Activated CD4-positive, alpha-beta T cell treated with anti-CD3 and anti-CD28 coated beads, Interleukin-2, amount 10 ng/mL, durations not matched to agents 24 days and 14 days (primary cell): ENCODE measurements at places on chromosomes 3 and 15. TPM values are rescaled to one million over a fixed set of nuclear protein-coding genes. Genes with fewer than 3 reads are reported as not detected.

- peak overlapping the region; percentile 74 for H3K4me3 ChIP-seq
- peaks cover 17% of the 10 kb centered on the region for H3K27me3 ChIP-seq
- peaks cover 50% of the 10 kb centered on the region for H3K4me1 ChIP-seq
- peak overlapping the region; percentile 73 for H3K27ac ChIP-seq
- DNase-seq, result no peak
Observed at GRCh38 chr15:67064607-67065530, 533 bp upstream of the SMAD3 start.

GRCh38 chr3:69445024-69445423 is 59.1 kb upstream of the FRMD4B start:
- DNase-seq, result no peak
- no peak overlapping the region for H3K4me3 ChIP-seq
- H3K4me1 ChIP-seq, result peaks cover 10% of the 10 kb centered on the region
- peaks cover 5% of the 10 kb centered on the region for H3K27me3 ChIP-seq
- H3K36me3 ChIP-seq, result no peaks in the 10 kb centered on the region
- H3K27ac ChIP-seq, result no peak overlapping the region

DNA sequence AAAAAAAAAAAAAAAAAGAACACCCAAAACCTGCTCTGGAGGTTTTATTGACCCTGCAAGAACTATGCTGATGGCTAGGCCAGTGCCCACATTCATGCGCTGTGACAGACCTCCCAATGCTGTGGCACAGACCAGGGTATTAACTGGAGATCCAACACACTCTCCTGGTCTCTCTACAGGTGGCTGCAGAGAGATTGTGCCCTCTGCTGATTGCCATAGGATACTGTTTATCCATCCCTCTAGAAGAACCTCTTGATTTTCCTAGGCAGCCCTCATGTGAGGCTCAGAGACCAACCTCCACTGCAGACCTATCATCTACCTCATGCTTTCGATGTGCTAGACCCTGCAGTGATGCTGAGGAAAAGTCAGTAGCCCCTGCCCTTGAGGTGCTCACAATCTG is 125.5 kb upstream of the TRIM42 start:
- no peaks in the 10 kb centered on the region for H3K4me1 ChIP-seq
- DNase-seq, result no peak
- H3K36me3 ChIP-seq, result no peaks in the 10 kb centered on the region
- no peak overlapping the region for H3K27ac ChIP-seq

DNA sequence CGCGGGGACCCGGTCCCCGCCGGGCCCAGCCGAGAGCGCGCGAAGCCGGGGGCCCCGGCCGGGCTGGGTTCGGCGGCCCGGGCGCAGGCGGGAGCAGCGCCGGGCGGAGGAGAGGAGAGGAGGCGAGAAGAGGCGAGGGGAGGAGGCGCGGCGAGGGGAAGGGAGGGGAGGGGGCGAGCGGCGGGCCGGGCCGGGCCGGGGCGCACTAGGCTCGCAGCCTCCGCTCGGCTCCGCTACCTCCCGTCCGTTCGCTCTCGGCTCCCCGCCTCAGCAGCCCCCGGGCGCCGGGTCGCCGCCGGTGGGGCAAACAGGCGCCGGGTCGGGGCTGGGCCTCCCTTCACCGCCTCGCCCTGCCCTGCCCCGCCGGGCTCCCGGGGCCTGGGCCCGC is 351 bp downstream of the INSYN1 start:
- no peak overlapping the region for H3K27ac ChIP-seq
- peaks cover 48% of the 10 kb centered on the region for H3K27me3 ChIP-seq
- H3K36me3 ChIP-seq, result no peaks in the 10 kb centered on the region
- H3K4me3 ChIP-seq, result no peak overlapping the region
- no peaks in the 10 kb centered on the region for H3K4me1 ChIP-seq
- DNase-seq, result no peak

- H3K4me3 ChIP-seq, result no peak overlapping the region
- DNase-seq, result no peak
- H3K4me1 ChIP-seq, result peaks cover 11% of the 10 kb centered on the region
- peaks cover 7% of the 10 kb centered on the region for H3K27me3 ChIP-seq
- H3K27ac ChIP-seq, result no peak overlapping the region
Observed at GRCh38 chr3:10398341-10398740, 77.4 kb upstream of the SEC13 start.

- peaks cover 4% of the 10 kb centered on the region for H3K4me1 ChIP-seq
- no peak for DNase-seq
- peaks cover 56% of the 10 kb centered on the region for H3K36me3 ChIP-seq
- H3K27me3 ChIP-seq, result no peaks in the 10 kb centered on the region
- no peak overlapping the region for H3K4me3 ChIP-seq
Observed at GRCh38 chr3:129295286-129295685, 16.6 kb downstream of the HMCES start.

DNA sequence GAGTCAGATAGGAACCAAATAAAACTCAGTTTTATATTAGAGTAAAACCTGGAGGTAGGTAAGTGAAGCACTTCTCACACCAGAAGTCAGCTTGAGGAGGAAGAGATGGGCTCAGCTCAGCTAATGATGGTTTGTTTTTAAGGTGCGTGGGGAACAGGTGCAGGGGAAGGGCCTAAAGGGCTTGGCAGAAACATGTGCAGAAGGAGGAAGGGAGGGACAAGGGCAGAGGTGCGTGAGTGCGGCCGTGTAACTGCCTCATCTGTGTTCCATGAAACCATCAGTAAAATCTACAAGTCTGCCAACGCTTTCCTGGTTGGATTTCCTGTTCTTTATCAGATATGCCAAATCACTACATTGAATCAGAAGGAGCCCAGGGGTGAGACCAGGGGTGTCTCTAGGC is 19.9 kb downstream of the FYCO1 start:
- H3K36me3 ChIP-seq, result peaks cover 80% of the 10 kb centered on the region
- DNase-seq, result no peak
- peaks cover 86% of the 10 kb centered on the region for H3K4me1 ChIP-seq
- no peaks in the 10 kb centered on the region for H3K27me3 ChIP-seq

DNA sequence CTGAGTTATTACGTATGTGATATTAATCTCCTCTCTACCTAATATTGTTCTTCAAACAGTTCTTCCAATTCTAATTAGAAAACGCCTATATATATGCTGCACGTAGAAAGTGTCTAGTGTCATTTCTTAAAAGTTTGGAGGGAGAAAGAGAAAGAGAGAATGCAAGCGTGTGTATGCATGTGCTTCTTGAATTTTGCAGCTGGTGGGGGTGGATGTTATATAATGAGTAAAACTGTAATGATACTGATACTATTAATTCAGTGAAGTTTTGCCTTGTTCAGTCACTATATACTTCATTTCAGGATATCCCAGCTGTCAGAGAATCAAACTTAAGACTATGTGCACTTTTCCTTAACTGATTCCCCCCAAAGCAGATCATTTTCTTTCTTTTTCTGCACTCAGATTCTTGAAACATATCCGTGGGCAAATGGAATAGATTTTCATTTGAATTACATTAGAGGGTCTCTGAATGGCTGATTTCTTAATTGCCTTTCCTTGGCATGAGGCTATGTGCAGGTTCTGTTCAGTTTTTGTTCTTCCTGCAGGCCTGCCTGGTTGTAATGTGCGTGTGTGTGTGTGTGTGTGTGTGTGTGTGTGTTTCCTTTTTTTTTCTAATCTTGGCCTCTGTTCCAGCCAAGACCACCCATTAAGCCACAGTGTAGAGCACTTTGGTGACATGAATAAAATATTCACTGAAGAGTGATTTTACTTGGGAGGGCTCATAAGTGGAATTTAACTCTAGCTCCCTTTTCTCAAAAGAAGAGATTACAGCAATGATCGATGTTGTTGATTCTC is 617.5 kb downstream of the RBMS3 start:
- H3K27ac ChIP-seq, result no peak overlapping the region
- H3K4me1 ChIP-seq, result no peaks in the 10 kb centered on the region
- no peak overlapping the region for H3K4me3 ChIP-seq
- no peak for DNase-seq
- H3K36me3 ChIP-seq, result no peaks in the 10 kb centered on the region

DNA sequence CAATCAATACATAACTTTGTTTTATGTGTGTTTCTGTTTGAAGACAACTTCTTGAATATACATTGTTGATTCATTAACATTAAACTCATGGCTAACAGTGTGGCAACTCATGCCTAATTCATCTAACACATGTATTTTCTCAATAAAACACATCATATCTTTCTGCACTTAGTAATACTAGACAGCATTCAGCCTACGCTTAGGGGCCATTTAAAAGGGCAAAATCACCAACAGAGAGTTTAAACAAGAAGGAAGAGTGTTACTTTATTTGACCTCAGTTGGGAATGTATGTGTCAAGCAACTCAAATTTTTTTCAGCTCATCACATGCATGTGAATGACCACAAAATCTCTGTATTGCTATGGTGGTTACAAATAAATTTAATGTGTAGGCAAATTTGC is 128.8 kb upstream of the AADACL2 start:
- H3K27me3 ChIP-seq, result peaks cover 4% of the 10 kb centered on the region
- H3K4me3 ChIP-seq, result no peak overlapping the region
- H3K27ac ChIP-seq, result no peak overlapping the region
- DNase-seq, result no peak
- H3K36me3 ChIP-seq, result no peaks in the 10 kb centered on the region
- H3K4me1 ChIP-seq, result no peaks in the 10 kb centered on the region

GRCh38 chr15:84811828-84812227 is 5.3 kb upstream of the ALPK3 start:
- no peak overlapping the region for H3K4me3 ChIP-seq
- peaks cover 2% of the 10 kb centered on the region for H3K27me3 ChIP-seq
- H3K27ac ChIP-seq, result no peak overlapping the region
- H3K36me3 ChIP-seq, result peaks cover 5% of the 10 kb centered on the region

DNA sequence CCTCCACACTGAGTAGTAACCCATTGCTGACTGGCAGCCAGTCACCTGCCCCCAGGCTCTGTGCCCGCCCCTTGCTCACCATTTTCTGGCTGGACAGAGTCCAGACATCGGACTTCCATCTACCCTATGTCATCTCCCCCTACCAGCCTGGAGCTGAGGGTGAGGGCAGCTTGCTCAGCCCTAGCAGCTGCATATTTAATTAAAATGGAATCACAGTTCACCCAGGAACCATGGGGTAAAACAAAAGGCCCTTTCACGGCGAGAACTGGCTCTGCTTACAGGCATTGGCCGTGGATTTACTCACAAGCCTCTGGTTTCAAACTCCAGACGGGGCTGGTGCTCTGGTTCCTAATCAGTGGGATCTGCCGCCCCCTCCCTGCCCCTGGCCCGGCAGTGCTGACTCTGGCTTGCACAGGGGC is 94.9 kb upstream of the ATP2B2 start:
- no peak overlapping the region for H3K4me3 ChIP-seq
- peaks cover 24% of the 10 kb centered on the region for H3K4me1 ChIP-seq
- H3K27me3 ChIP-seq, result peaks cover 28% of the 10 kb centered on the region
- no peak for DNase-seq

- H3K36me3 ChIP-seq, result no peaks in the 10 kb centered on the region
- DNase-seq, result no peak
- peaks cover 15% of the 10 kb centered on the region for H3K4me1 ChIP-seq
- no peaks in the 10 kb centered on the region for H3K27me3 ChIP-seq
- no peak overlapping the region for H3K27ac ChIP-seq
Observed at GRCh38 chr3:177525987-177526712, 328.9 kb upstream of the TBL1XR1 start.

- H3K4me1 ChIP-seq, result peaks cover 34% of the 10 kb centered on the region
- no peaks in the 10 kb centered on the region for H3K27me3 ChIP-seq
- peaks cover 8% of the 10 kb centered on the region for H3K36me3 ChIP-seq
Observed at GRCh38 chr3:167729591-167729990, 5.1 kb downstream of the PDCD10 start.

GRCh38 chr3:4752201-4753072 is 226.8 kb upstream of the BHLHE40 start:
- H3K27me3 ChIP-seq, result no peaks in the 10 kb centered on the region
- H3K36me3 ChIP-seq, result peaks cover 67% of the 10 kb centered on the region
- H3K4me3 ChIP-seq, result no peak overlapping the region
- no peak for DNase-seq
- H3K4me1 ChIP-seq, result peaks cover 64% of the 10 kb centered on the region
- peak overlapping the region; percentile 27 for H3K27ac ChIP-seq

GRCh38 chr3:67819447-67819846 is 165.0 kb upstream of the SUCLG2 start:
- H3K36me3 ChIP-seq, result no peaks in the 10 kb centered on the region
- no peaks in the 10 kb centered on the region for H3K4me1 ChIP-seq
- H3K27me3 ChIP-seq, result no peaks in the 10 kb centered on the region
- DNase-seq, result no peak
- no peak overlapping the region for H3K4me3 ChIP-seq

DNA sequence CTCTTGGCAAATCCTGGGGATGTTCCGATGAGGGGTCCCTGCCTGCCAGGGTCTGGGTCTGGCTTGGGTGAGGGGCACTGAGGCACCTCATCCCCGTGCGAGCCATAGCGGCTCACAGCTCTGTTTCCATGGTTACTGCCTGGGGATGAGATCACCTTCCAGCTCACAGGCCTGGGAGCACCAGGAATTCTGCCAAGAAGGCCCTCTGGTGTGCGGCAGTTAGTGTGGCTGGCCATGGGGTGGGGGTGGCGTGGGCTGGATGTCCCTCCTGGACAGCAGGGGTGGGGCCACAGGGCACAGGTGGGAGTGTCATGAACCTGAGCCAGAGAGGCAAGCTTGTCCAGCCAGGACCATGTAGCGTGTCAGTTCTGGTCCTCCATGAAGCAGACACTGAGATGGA is 22.1 kb upstream of the PRR23E start:
- no peak for DNase-seq
- peak overlapping the region; percentile 50 for H3K27ac ChIP-seq
- no peaks in the 10 kb centered on the region for H3K27me3 ChIP-seq
- no peaks in the 10 kb centered on the region for H3K36me3 ChIP-seq
- H3K4me3 ChIP-seq, result no peak overlapping the region
- no peaks in the 10 kb centered on the region for H3K4me1 ChIP-seq

GRCh38 chr3:4834403-4834866 is 144.8 kb upstream of the BHLHE40 start:
- H3K4me3 ChIP-seq, result peak overlapping the region; percentile 81
- peak; percentile 94 for DNase-seq
- no peaks in the 10 kb centered on the region for H3K27me3 ChIP-seq
- H3K36me3 ChIP-seq, result peaks cover 51% of the 10 kb centered on the region

DNA sequence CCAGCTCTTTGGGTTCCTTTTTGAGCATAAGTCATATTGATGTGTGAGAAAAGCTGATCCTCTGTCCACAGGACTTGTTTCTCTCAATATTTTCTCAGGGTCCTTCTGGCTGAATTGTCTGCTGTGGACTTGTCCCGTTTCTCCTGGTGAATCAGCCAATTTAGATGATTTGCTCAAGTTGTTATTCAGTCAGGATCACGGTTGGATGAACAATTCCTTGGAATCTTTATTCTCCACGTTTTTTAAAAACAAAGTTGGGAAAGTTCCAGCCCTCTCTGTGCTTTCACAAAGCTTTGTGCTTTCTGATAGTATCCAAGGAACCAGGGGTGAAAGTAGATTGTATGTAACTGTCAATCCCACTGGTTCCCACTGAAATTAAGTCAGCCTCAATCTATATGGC is 61.3 kb downstream of the LRRC3B start:
- H3K4me1 ChIP-seq, result no peaks in the 10 kb centered on the region
- DNase-seq, result no peak
- no peak overlapping the region for H3K27ac ChIP-seq
- H3K4me3 ChIP-seq, result no peak overlapping the region
- no peaks in the 10 kb centered on the region for H3K27me3 ChIP-seq

GRCh38 chr15:71182522-71182921 is 67.3 kb downstream of the THSD4 start:
- H3K4me1 ChIP-seq, result no peaks in the 10 kb centered on the region
- no peak overlapping the region for H3K27ac ChIP-seq
- H3K27me3 ChIP-seq, result no peaks in the 10 kb centered on the region
- peak; percentile 6 for DNase-seq
- H3K36me3 ChIP-seq, result no peaks in the 10 kb centered on the region

GRCh38 chr3:122214711-122215110 is 31.2 kb downstream of the CASR start:
- no peak overlapping the region for H3K27ac ChIP-seq
- H3K4me1 ChIP-seq, result no peaks in the 10 kb centered on the region
- no peaks in the 10 kb centered on the region for H3K36me3 ChIP-seq
- no peak for DNase-seq
- H3K27me3 ChIP-seq, result peaks cover 29% of the 10 kb centered on the region

MESP1 gene
- total RNA-seq, result 5.6 and 7.3 TPM in 2 replicates

LZTFL1 gene
- 3.1 and 4.3 TPM in 2 replicates for total RNA-seq

ANKRD63 gene
- total RNA-seq, result not detected in 2 replicates

A4GNT gene
- not detected in 2 replicates for total RNA-seq

ZNF80 gene
- 0.19 and 0.21 TPM in 2 replicates for total RNA-seq

PCNP gene
- total RNA-seq, result 190 and 205 TPM in 2 replicates

ADAMTS7 gene
- total RNA-seq, result 1.3 TPM in 2 replicates
